ENCODE measurements at places on chromosomes 4 and X. TPM values are rescaled to one million over a fixed set of nuclear protein-coding genes. Genes with fewer than 3 reads are reported as not detected.

DNA sequence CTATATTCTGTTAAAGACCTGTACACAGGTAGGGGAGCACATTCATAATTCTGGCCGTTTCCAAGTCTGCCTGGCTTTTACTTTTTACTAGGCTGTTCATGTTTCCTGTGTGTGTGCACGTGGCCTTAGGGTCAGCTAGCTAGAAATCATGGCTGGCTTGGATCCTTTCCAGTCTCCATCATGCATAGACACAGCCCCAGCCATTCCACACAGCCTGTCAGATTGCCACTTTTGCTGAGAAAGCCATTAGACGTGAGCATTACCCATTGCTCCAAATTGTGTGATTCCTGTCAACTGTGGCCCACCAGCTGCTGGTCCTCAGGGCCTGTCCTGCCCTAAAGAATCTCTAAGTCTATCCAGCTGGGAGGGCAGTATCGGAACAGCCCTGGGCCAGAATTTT lies 11.4 kb upstream of the SORCS2 start:
- no peak for DNase-seq
- no peaks in the 10 kb centered on the region for H3K27me3 ChIP-seq

GRCh38 chr4:125316791-125317524 lies 2.2 kb downstream of the FAT4 start:
- no peaks in the 10 kb centered on the region for H3K36me3 ChIP-seq
- H3K27ac ChIP-seq: peak overlapping the region; percentile 90
- H3K27me3 ChIP-seq: peaks cover 50% of the 10 kb centered on the region
- peaks cover 9% of the 10 kb centered on the region for H3K4me1 ChIP-seq
- peak overlapping the region; percentile 27 for H3K4me3 ChIP-seq

GRCh38 chrX:134573683-134574035 lies 84.6 kb downstream of the PLAC1 start:
- H3K4me1 ChIP-seq: no peaks in the 10 kb centered on the region
- DNase-seq: no peak
- no peak overlapping the region for H3K27ac ChIP-seq
- H3K4me3 ChIP-seq: no peak overlapping the region

DNA sequence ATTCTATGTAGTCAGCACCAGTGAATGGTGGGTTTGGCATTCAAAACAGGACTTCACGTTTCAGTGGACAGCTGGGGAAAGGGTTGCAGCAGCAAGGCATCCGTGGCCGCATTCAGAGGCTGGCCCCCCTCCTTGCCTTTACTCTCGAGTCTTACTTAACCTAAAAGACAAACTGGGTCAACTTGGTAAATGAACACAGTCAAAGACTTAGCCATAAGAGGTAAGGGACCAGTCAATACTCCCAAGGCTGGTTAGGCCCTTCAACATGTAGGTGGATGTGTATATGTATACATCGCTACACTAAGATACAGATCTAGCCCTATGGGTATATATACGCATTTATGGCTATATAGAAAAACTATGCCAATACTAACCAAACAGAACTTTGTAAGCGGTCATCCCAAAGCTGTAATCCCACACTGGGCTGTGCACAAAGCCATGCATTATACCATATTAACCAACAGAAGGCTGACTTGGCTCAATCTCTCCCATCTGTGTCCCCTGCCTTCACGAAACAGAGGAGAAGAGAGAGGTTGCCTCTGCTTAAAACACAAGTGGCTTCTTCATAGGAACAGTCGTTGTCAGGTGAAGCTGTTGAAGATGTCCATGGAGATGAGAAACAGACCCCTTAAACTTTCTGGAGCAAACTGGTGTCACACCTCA lies 61.9 kb downstream of the TSC22D3 start:
- H3K4me3 ChIP-seq: no peak overlapping the region
- peaks cover 61% of the 10 kb centered on the region for H3K4me1 ChIP-seq
- DNase-seq: no peak

GRCh38 chr4:88457307-88458103 lies 586 bp downstream of the HERC5 start:
- DNase-seq: no peak
- no peaks in the 10 kb centered on the region for H3K4me1 ChIP-seq
- H3K27me3 ChIP-seq: no peaks in the 10 kb centered on the region
- peak overlapping the region; percentile 52 for H3K4me3 ChIP-seq
- peak overlapping the region; percentile 72 for H3K27ac ChIP-seq

NPY5R gene
- 0.19 TPM for polyA plus RNA-seq

ARHGAP36 gene
- polyA plus RNA-seq: not detected

DCAF8L2 gene
- not detected for polyA plus RNA-seq

POLN gene
- 0.98 TPM for polyA plus RNA-seq

All from small intestine (tissue), 16 donors.